ENCODE measurements at places on chromosomes 4 and X.

DNA sequence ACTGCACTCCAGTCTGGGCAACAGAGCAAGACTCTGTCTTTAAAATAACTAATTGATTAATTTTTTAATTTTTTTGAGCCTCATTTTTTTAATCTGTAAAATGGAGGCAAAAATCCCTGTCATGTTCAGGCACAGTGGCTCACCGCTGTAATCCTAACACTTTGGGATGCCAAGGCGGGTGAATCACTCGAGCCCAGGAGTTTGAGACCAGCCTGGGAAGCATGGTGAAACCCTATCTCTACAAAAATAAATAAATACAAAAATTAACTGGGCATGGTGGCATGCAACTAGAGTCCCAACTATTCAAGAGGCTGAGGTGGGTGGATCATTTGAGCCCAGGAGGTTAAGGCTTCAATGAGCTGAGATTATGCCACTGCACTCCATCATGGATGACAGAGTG is 15.4 kb downstream of the AMTN start:
- DNase-seq, result no peak

GRCh38 chr4:147596981-147597380 is 20.2 kb upstream of the TMEM184C start:
- no peak for DNase-seq

DNA sequence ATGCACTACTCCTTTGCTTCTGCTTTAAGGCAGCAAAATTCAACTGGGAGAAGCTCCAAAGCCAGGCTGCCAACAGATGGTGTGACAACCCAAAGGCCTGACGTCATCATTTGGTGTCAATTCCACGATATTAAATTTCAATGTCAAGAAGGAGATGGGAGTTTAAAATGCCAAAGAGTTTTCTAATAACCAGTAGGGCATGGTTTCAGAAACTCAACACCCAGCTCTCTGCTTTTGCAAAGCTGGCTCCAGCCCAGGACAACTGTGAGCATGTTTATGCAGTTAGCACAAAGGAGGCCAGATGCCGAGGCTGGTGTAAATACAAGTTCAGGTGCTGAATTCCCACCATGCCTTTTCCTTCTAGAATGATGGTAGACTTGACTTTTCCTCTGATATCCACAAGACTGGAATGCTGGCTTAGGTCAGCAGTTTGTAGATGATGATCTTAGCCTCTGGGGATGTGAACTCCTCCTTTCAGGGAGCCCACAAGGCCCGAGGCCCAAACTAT is 67.3 kb downstream of the AFAP1 start:
- no peak for DNase-seq

GRCh38 chr4:48237996-48238645 is 31.5 kb downstream of the TEC start:
- DNase-seq, result no peak

GRCh38 chrX:78476701-78477100 is 149.3 kb upstream of the CYSLTR1 start:
- no peak for DNase-seq

DNA sequence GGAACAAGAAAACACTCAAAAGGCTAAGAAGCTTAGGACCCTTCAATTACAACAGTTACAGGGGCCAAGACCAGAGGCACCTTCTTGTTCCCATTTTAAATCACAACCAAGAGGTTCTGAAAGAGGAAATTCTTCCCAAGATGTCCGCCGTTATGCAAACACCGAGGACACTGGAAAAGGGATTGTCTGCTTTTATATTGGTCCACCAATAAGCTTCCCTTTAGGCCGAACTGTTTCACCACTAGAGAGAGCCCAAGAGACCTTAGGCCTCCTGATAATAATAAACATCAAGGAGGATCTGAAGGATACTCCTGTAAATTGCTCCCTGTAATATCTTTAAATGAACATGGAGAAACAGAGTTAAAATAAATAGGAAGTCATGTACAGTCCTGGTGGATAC is 92.6 kb upstream of the NLRP2B start:
- no peak for DNase-seq

GRCh38 chr4:38045289-38045988 is 85.2 kb downstream of the PTTG2 start:
- no peak for DNase-seq

DNA sequence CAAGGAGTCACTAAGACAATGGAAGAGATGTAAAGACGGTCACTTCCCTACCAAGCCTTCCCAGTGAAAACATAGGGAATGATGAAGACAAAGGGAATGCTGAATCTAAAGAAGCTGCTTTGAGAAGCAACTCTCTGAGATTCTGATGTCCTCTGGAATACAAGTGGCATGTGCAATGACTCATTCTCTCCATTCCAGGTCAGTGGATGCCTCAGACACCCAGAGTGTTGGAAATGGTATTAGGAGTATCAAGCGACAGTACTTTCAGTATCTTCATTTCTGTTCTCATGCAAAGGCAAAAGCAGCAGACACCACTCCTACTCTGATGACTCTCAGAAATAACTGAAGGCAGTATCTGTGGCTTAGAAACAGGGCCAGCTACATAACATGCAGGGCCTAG is 102.6 kb downstream of the FSTL5 start:
- no peak for DNase-seq
